ENCODE measurements at places on chromosomes 13 and 19.

DNA sequence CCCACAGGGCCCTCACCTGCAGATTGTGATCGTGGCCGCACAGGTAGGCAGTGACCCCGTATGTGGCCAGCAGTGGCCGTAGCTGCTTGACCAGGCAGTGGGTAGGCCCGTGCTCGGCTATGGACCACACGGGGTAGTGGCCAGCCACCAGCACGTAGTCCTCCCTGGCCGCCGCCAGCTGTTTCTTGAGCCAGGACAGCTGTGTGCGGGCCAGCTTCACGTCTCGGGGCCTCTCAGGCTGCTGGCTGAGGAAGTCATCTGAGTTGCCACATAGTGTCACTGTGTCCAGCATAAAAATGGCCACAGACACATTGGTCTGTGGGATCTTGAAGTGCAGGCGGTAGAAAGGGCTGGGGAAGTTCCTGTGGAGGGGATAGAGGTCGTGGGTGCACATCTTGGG lies 1.2 kb downstream of the ACP5 start:
- no peak for DNase-seq

DNA sequence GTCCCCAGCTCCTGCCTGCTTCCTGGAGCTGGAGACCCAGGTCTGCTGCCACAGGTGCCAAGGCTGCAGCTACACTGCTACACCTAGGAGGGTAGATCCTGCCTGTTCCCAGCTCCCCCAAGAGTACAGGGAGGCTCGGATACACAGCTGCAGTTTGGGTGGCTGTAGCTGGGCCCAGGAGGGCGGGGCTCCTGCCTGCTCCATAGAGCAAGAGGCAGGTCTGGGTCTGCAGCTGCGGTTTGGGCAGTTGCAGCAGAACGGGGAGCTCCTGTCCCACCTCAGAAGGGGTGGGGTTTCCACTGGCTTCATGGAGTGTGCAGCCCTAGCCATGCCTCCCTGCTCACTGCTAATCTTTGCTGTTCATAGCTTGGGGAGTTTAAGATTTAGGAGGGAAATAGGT lies 199.0 kb downstream of the NUFIP1 start:
- no peak for DNase-seq

DNA sequence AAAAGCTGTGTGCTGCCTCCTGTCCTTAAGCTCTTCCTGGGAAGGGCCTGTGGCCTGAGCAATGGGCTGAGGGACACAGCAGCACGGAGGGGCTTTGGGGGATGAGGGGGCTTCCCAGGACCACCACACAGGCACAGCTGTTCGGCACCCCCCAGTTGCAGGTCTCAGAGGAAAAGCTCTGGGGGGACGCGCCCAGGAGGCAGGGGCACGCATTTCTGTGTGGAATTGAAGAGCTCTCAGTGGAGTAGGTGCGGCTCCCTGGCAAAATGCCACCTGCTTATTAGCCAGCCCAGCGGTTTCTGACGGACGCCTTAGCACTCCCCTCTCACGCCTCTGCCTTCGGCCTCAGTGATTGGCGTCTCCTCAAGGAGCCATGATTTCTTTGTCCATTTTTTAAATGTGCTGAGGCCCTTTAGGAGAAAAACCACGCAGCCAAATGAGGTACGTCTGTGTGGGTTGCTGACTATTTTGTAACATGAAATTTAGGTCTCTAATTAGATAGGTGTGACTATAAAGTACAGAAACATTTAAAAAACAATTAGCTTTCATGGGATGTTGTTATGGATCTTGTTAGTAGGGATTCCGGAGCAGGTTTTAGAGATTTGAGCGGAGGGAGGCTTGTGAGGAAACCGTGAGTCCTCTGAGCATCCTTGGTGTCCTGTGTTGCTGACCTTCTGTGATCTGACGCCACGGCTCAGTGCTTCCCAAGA lies 4.0 kb downstream of the MCF2L start:
- DNase-seq, result peak; percentile 19

DNA sequence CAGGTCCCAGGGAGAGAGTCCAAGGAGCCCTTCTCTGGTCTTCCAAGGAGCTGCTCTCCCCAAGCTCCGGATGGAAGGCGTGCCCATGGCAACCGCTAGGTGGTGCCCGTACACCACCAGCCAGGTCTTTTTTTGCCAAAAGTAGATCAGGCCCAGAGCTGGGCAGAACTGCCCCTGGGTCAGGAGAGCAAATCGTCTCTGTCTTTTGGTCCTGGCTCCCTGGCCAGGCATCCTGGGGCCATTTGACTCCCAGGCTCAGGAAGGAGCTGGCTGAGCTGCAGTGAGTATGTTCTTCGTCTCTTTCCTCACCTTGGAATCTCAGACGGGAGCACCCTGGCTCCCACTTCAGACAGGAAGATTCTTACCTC lies 24.6 kb upstream of the BCL3 start:
- peak; percentile 29 for DNase-seq

DNA sequence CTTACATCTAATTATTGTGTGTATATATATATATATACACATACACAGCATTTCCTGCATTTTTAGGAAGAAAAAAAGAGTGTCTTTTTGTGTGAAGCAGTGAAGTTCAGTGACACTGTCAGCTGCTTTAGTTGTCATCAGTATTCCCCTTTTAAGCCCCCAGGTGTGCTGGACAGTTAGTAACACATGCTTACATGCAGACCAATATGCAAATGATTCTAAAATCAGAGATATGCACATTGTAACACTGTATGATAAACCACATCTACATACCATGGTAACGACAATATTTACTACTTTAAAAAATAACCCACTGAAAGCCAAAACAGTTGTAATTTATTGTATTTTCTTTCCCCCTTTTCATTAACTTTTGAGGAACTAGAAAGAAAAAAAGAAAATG lies 16.8 kb downstream of the LHFPL6 start:
- no peak for DNase-seq

GRCh38 chr19:33557196-33557595 lies 35.6 kb upstream of the PEPD start:
- DNase-seq, result no peak

DNA sequence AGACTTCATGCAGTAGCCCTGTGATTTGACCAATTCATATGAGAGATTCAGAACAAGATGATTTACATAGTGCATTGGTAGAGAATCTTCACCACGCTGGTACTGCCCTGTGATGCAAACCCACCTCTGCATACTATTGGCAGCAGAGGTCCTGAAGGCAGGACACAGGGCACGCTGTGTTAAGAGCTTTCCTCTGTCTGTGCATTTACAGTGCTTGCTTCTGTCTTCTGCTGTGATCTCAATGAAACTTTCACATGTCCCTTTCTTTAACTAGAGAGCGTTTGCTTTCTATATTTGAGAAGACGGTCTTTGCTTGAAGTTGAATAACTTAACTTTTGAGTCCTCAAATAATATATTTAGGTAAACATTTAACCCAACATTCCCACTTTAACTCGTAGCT lies 219.0 kb upstream of the SPRY2 start:
- no peak for DNase-seq

DNA sequence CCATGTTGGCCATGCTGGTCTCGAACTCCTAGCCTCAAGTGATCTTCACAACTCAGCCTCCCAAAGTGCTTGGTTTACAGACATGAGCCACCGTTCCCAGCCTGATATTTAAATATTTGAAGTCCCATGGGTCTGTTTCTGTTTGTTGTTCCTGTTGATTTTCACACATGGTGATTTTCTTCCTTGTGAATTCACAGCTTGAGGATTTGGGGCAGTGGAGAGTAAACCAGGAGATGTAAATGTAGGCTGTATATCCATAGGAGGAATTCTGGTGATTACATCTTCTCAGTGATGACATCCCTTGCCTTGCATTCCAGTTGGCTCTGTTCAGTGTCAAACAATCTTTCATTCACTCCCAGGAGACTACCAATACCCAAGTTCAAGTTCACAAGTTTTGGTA lies 471.9 kb downstream of the KCTD12 start:
- no peak for DNase-seq

Data from NCI-H1092 (cell line).